ENCODE measurements at places on chromosomes 2 and 18.
A peak's percentile ranks its signal among the peaks of the same experiment; 100 is the strongest.

DNA sequence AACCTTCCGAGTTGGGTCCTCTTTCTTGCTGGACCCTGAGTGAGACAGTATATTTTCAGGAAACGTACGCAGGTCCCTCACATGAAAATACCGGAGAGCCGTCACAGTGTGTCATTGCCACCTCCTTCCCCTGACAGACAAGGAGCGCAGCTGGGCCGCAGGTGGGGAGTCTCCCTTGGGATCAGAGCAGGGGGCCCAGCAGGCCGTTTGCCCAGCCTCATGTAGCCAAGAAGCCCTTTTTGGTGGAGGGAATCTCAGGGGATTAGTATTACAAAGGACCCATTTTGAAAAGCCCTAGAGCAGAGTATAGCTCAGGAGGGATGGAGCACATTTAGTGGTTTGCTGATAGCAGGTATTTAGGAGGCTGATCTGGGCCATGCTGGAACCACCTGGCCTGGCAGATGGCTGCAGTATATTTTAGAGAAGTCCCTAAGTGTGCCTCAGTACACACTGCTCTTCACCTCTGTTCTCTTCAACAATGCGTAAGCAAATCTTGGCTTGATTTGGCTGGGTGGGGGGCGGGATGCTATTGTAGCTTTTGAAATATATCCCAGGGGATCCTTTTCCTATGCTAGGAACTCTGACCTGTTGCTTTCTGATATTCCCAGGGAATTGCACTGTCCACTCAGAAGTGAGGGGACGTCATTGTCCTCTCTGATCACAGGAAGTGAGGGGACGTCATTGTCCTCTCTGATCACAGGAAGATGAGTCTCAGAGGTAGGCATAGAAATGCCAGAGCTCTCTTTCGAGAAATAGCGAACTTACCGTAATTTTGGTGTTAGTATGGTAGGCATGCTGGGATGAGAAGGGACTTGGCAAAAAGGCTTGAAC lies 171.9 kb downstream of the HRH4 start:
- DNase-seq = no peak

DNA sequence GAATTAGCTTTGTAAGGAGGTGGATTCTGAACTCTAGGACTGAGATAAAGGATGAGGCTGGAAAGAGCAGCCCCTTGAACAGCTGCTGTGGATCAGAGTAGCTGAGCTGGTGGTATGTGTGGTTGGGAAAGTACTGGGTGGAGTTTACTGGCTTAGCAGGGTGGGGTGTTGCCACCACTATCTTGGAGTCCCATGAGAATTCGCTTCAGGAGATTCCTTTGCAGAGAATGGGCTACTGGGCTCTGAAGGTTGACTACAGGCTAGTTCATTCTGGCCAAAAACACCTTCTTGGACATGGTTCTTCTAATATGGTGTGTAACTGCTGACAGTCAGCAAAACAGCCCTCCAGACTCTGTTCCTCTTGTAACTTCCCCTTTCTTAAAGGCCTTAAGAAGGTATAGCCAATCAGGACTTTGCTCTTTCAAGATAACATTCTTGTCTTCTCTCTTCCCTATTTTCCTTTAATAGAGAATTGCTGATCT lies 52.7 kb downstream of the TET3 start:
- no peak for DNase-seq

DNA sequence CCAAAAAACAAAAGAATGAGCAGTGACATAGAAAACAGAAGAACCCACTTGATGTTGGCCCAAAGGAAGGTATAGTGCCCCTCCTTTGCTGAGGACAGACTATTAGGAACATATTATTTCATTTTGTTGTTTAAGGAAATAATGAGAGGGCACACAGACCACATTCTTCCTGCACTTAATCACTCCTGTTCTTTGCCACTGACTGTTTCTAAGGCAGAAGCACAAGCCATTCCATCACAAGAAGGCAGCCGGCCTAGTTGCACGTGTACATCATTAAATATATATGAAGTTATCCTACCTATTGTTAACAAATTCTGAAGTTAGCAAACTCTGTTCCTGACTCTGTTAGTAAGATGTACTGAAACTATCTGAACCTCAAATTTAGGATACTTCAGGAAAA lies 110.0 kb downstream of the LNPK start:
- DNase-seq = no peak

DNA sequence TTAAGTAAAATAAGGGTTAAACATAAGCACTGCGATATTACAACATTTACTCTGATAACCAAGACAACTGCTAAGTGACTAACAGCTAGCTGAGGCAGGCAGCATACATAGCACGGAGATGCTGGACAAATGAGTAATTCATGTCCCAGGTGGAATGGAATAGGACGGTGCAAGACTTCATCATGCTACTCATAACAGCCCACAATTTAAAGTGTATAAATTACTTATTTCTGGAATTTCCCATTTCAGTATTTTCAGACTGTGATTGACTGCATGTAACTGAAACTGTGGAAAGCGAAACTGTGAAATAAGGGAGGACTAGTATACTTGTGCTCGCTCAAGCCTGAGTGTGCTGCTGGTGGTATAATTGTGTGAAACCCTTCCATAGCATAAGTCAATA lies 12.9 kb downstream of the IER3IP1 start:
- DNase-seq = no peak

GRCh38 chr2:112880091-112880531 lies 30.9 kb upstream of the IL37 start:
- no peak for DNase-seq

GRCh38 chr2:66962716-66963115 lies 434.4 kb upstream of the ETAA1 start:
- DNase-seq = no peak

GRCh38 chr2:37569986-37570679 lies 101.3 kb downstream of the CDC42EP3 start:
- no peak for DNase-seq

- peak; percentile 53 for DNase-seq
Measured at GRCh38 chr2:186695081-186695756, 1.4 kb downstream of the FAM171B start.

DNA sequence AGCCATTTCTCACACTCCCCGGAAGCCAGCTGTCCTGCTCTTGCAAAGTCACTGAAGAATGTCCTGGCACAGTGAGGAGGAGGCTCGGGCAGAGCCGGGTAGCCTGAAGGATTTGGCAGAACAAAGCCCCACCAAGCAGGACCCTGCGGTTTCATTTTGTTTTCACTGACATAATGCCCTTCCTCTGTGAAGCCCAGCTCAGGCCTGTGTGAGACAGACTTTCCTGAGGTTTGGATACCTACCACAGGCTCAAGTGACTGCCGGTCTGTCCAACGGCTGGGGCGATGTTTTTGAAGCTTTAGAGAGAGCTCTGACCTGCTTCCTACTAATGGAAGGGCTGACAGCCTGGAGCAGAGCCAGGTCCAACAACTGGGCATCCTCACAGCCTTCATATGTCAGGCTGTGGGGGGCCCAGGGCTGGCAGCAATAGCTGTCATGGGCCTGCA lies 99.8 kb upstream of the FZD7 start:
- no peak for DNase-seq

GRCh38 chr2:54955358-54956110 lies 94.7 kb downstream of the RTN4 start:
- no peak for DNase-seq

DNA sequence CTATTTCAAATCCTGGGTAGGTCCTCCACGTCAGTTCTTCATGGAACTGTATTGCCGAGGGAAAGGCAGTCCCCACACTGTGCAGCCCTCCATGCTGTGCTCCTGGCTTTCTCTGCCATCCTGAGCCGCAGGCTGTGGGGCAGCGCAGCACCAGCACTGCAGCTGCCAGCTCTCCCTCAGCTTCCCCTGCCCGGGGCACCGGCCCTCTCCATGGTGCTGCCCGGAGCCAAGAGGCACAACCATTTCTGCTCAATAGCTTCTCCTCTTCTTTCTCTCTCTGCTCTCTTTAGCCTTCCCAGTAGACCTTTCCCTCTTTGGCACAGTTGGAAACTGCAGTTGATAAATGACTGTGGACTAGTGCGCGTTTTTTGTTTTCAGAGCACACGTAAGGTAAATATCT lies 12.1 kb downstream of the ANKRD23 start:
- no peak for DNase-seq

DNA sequence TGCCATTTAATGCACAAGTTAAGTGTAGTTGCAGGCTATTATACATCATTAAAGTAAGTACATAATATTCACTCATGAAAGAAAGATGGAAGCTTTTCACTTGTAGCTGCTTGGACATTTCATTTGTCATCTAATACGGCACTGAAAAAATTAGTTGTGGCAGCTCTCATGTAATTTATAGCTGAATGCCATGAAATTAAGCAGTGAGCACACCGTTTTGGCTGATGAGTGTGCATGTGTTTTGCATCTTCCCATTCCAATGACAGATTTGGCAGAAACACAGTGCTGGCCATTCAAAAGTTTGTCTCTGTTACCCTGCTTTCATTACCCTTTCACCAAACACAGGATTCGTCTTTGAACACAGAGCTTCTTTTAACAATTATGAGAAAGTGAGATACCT lies 174.0 kb downstream of the PTGR3 start:
- DNase-seq = no peak

DNA sequence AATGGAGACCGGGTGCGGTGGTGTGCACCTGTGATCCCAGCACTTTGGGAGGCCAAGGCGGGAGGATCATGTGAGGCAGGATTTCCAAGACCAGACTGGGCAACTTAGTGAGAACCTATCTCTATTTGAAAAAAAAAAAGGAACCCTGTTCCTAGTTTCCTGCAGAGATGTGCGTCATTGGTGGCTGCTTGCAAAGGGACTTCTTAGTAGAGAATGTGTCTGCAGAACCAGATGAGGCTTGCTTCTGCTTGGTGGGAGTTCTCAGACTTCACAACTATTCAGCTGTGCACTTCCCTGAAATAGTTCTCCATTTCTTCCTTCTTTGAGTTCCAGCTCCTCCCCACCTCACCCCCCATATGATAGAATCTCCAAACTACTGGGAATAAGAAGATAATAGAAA lies 22.3 kb downstream of the ZCCHC2 start:
- no peak for DNase-seq

DNA sequence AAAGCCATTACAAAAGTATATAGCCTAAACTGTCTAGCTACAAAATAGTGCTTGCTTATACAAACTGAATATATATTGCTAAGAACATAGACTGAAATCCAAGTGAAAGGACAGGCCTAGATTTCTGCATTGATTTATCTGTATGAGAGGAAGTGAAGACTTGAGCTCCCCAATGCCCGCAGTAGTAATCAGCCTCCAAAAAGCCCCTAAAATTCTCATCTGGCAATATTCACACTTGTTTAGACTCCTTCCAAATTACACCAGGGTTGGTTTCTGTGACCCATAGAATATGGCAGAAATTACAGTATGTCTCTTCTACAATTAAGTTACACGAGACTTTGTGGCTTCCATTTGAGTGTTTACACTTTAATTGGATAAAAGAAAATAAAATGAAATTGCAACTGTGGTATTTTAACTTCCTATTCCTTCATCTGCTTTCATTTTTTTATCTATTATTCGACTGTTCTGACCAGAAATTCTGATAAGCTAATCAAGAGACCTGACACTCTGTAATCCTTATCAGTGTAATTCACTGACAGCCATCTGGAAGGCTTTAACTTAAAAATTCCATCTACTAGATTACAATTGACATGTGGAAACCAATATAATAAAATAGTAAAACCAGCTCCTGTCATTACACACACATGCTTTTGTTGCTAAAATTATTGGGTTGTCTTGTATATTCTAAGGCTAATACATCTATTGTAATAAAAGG lies 21.1 kb downstream of the ABCB11 start:
- DNase-seq = no peak

- DNase-seq = no peak
Measured at GRCh38 chr2:99765731-99766318, 276.0 kb upstream of the REV1 start.

DNA sequence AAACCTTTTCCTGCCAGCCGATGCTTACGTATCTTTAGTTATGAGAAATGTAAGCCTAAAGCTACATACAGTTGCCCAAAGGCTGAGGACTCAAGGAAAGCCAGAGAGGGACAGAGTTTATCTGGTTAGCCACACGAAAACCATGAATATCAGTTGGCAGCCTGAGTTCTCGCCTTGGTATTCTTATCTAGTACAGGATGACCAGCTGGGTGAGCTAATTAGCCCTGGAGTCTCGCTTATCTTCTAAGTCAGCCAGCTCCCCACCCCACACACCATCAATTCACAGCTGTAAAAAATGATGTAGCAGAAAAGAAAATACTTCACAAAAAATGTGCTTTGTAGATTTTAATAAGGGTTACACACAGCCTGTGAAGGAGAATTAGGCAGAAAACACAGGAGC lies 617.5 kb upstream of the SOX11 start:
- DNase-seq = no peak

GRCh38 chr2:148978706-148979105 lies 59.8 kb upstream of the LYPD6B start:
- peak; percentile 65 for DNase-seq

DNA sequence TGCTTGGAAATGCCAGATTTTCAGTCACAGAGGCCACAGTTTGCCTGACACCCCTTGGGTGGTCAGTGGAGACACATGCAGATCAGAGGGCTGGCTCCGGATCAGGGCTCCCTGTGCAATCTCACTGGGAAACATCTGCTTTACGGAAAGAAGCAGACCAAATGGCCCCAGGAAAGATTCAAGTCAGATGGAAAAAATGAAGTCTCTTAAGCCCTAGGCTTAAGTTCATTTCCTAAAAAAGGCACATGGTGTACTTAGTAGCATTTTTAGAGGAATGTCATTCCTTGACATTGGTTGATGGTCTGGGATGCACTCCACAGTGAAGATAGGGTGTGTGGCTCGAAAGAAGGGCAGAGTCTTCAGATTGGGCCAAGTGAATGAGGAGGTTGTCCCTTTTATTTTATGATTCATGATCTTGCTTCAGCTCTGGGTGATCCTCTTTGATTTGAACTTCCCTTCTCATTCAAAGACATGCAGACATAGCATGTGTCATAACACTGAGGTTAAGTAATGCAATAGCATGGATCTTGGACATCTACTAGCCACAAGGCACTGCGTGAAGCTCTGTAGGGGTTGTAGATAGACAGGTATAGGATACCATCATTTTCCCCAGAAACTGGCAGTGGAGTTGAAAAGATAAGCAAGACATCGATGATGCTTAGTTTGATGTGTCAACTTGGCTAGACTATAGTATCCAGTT lies 56.5 kb downstream of the KCNE4 start:
- DNase-seq = no peak

DNA sequence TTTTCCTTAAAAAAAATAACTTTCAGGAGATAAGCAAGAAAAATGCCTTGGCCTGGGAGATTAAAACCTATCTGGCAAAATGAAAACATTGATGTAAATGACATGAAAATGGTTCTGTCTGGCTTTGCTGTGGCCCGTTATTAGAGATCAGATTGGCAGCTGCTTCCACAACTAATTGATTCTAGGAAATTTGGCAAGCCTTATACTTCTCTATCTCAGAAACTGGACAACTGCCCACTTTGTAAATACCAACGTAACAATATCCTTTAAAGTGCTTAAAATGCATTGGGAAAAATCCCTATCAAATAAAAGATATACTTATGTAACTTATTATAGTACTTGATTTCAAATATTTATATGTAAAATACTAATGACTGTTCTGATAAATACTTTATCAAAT lies 14.2 kb upstream of the SKA1 start:
- no peak for DNase-seq
